Stimulated activated CD4-positive, alpha-beta T cell treated with anti-CD3 and anti-CD28 coated beads, Interleukin-1b, Interleukin-23, amount 100 ng/mL, for 1 hour (primary cell): ENCODE measurements at places on chromosomes 1 and 21.

DNA sequence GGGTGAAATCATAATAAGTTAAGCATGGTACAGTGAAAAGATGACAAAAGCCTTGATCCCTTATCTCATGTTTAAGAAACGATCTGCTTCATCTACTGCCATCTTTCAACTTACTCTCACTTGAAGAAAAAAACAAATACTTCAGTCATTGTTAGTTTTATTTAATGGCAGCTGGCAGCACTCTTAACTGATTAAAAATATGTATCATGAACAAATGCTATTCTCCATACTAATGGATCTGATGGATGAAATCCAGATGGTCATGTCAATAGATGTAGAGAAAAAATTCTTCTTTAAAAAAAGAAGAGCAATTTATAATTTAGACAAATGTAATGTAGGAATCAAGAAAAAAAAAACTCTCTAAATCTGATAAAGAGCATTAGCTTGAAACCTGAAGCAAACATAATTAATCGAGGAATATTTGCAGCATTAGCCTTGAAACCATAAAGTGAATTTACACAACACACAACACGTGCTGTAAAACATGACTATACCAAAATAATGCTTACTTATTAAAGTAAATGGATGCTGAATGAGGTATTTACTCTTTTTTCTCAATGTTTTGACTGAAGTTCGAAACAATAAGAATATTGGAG is 579.0 kb upstream of the ADAMTS5 start:
- DNase-seq = no peak

DNA sequence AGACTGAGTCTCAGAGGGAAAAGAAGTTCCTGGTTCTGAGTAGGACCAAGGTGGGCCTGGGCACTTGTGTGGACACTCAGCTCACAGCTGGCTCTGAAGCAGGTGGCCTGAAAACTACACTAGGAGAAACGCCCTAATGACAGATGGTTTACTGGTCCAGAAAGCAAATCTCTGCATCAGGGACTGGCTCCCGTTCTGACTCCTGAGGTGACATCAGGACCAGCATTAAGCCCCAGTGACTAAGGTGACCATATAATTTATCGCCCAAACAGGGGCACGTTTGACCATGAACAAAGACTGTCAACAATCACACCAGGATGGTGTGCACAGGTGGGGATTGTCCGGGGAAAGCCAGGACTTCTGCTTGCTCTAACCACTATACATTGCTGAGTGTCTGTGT is 12.2 kb upstream of the CD34 start:
- DNase-seq = no peak

DNA sequence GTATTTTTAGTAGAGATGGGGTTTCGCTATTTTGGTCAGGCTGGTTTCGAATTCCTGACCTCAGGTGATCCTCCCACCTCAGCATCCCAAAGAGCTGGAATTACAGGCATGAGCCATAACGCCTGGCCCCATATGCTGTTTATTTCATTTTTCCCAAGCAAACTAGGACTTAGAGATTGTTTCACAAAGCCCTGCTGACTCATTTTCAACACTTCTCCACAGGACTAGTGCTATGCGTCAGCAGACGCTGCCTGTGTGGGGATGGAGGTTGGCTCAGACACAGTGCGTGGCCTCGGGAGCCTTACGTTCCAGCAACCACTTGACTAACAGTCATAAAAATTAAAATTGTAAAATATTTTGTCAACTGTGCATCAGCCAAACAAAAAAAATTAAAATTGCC is 22.7 kb downstream of the PKNOX1 start:
- DNase-seq = no peak

DNA sequence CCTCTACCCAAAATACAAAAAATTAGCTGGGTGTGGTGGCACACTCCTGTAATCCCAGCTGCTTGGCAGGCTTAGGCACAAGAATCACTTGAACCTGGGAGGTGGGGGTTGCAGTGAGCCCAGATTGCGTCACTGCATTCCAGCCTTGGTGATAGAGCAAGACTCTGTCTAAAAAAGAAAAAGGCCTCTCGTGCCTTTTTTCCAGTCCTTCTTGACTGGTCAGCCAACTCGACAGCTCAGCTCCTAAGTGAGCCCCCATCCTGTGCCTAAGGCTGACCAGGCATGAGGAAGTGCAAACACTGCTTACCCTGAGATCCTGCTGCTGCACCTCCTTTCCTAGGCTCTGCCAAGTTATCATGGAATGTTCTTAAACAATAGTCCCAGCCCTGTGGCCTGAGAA is 10.1 kb upstream of the PROK1 start:
- no peak for DNase-seq

GRCh38 chr1:3590139-3590763 is 21.1 kb downstream of the MEGF6 start:
- DNase-seq = no peak

GRCh38 chr1:56645677-56646305 is 677 bp downstream of the PRKAA2 start:
- no peak for DNase-seq

DNA sequence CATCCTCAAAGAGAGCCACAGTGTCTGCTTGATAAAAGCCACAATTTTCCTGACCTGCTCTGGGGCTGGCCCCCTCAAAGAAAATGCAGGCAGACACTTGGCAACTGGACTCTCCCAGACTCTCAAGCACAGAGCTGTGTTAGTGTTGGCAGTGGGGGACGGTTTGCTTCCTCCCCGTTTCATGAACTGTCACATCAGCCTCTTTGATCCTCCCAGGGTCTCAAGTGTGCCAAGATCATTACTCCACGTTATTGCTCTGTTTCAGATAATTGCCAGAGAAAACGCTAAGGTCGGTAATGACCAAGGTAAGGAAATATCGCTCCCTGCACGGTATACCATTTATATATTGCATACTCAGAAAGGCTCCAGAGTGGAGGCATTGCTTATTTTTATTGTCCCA is 138.8 kb downstream of the NTMT2 start:
- no peak for DNase-seq
